ENCODE measurements at places on chromosomes 5 and 9.

DNA sequence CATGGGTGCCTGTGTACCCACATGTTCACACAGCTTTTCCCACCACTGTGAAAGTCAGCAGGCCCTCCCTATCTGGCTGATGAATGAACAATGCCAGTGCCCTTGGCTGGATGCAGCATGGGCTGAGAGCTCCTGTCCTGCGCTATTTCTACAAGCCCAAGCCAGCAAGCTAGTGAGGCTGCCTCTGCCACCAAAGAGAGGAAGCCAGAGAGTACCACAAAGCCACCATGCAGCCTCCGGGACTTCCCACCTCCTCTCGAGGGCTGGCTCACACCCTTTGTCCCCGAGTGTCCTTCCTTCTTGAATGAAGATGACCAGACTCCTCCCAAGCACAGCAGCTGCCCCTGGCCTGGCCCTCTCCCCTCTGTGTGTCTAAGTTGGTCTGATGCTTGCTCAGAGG, 76.5 kb downstream of the SH3PXD2B start:
- DNase-seq, result no peak

DNA sequence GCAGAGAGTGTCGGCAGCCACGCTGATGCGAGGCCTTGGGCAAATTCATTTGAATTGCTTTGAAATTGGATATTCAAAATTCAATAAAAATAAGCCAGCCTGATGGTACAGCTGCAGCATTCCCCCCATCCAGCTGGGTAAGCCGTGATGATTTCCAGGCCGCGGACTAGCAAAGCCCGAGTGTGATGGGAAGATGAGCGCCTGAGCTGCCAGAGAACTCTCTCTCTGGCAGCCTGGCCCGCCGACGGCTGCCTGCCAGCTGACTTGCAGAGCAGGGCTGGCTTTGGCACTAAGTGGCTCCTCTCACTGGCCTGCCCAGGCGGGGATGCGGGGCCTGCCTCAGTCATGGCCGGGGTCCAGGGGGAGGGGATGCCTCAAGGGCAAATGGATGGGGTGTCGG, 268.3 kb upstream of the WWC1 start:
- no peak for DNase-seq

DNA sequence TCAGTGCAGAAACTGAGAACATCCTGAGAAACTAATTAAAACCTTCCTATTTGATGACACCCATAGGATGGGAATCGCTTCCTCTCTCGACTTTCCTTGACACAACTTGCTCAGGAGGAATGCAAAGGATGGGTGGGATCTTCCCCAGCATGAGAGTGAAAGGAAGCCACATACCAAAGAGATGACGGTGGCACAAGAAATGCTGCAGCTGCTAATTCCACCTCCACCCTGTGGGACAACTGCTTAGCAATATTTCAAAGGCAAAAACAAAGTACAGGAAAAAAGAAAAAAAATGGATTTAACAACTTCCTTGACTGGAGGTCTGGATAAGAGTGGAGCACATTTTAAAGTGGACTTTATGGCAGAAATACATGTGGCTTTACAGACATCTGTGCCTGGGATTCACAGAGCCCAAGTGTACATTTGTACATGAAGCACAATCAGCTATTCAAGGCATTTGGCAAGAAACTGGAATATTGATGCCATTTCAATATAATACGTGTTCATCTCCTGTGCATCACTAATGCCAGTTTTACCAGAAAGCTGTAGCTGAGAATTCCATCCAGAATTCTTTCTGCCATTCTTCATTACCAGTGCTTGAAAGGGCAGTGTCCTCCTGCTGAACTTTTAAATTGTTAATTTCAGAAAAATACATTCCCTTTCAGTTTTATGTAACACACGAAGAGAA, 359.2 kb upstream of the ACTBL2 start:
- DNase-seq, result no peak

GRCh38 chr9:69917743-69918142, 97.1 kb downstream of the CFAP95 start:
- no peak for DNase-seq
